ENCODE measurements at places on chromosomes 1 and 21.

DNA sequence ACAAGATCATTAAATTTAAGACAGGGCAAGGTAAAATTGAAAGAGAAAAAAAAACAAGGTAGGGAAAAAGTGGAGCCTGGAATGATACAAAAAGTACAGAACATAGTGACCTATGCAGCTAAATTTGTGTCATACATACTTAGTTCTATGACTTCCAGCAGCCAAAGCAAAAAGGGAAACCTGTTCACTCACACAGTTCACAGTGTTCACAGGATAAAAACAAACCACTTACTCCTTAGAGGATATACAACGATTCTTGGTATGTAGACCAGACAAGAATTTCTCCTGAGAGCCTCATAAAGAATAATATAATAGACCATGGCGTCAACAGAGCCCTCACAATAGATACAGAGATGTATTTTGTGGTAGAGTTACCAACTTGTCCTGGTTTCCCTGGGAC is 27.5 kb downstream of the COA7 start:
- no peak for DNase-seq

DNA sequence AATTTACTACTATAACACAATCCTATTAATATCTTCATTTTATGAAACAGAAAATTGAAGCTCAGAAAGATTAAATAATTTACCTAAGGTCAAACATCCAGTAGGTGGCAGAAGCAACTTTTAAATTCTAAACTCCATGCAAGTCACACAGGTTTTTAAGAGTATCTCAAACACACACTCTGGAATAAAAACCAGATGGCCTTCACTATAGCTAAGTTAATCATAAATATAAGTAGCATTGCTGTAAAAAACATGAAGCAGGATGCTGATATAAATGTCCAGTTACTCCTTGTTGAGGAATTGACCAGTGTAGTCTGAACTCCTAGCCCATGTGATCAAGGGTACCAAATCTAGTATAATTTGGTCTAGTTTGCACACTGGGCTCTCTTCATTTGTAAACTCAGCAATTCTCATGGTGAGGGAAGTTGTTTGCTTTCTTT is 9.4 kb upstream of the FMO3 start:
- DNase-seq = no peak

- DNase-seq = no peak
Measured at GRCh38 chr1:163399976-163400601, 78.3 kb downstream of the NUF2 start.

DNA sequence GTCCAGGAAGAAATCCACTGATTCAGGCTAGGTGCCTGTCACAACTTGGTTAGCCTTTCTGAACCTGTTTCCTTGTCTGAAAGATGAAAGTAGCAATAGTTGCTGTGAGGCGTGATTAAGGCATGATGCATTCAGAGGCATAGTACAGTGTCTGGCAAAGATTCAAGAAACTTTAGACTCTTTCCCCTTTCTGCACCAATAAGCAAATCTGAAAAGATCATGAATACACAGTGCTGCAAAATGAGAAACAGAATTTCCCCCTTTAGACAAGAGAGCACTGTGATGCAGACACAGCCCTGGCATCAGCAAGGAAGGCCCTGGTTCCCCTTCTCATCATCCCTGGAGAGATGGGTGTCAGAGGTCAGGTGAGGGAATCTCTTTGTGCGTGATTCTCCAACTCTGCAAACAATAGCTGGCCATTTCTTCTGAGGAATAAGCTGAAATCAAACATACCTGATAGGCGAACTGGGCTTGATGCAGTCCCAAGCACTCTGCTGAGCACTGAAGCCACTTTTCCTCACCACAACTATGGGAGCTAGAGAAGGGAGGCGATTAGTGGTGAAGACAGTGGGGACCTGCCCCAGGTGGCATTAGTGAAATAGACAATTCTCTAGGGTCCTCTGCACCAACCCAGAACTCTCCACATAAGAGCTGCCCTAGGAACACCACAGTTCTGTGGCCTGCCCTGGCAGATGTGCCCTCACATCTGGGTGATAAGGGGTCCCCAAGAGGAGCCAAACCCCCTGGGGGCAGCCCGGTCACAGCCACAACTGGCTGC is 41.7 kb downstream of the ITPKB start:
- DNase-seq = no peak

DNA sequence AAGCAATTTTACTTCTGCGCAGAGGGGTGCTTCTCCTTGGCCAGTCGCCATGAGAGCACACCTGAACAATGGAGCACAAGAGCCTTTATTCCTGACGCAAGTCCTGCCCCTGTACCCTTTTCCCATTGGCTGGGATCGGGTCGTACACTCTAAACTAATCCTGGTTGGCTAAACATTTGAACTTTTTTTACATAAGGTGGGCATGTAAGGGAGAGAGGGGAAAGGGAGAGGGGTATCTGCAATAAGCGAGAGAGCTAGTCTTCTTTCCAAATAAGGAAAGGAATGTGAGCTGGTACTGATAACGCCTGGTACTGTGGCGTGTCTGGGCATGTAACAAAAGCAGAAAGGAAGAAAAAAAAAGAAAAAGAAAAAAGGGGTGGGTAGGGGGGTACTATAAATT is 21.8 kb downstream of the MFSD2A start:
- no peak for DNase-seq

Measured in stimulated activated CD8-positive, alpha-beta memory T cell treated with anti-CD3 and anti-CD28 coated beads, Interleukin-7, amount 100 ng/mL, for 1 hour (primary cell).